ENCODE measurements at places on chromosomes 13 and 19.

- DNase-seq = no peak
Measured at GRCh38 chr19:51431124-51431523, 13.7 kb upstream of the SIGLEC10 start.

DNA sequence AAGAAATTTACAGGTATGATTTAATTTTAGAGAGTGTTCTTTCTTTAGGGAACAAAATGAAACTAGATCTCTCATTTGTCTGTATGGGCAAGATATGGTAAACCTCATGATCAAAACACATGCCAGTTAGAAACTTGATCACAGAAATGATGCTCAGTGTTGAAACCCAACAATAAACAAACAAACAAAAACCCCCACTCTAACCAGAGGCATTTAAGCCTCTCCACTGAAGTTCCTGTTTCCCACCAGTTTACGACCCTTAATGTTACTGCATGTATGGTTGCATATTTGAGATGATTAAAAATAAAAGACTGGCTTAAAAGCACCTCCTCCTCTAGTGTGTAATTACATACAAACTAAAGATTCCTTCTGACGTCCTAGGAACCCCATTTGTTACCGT, 293.3 kb upstream of the MAB21L1 start:
- DNase-seq = no peak

DNA sequence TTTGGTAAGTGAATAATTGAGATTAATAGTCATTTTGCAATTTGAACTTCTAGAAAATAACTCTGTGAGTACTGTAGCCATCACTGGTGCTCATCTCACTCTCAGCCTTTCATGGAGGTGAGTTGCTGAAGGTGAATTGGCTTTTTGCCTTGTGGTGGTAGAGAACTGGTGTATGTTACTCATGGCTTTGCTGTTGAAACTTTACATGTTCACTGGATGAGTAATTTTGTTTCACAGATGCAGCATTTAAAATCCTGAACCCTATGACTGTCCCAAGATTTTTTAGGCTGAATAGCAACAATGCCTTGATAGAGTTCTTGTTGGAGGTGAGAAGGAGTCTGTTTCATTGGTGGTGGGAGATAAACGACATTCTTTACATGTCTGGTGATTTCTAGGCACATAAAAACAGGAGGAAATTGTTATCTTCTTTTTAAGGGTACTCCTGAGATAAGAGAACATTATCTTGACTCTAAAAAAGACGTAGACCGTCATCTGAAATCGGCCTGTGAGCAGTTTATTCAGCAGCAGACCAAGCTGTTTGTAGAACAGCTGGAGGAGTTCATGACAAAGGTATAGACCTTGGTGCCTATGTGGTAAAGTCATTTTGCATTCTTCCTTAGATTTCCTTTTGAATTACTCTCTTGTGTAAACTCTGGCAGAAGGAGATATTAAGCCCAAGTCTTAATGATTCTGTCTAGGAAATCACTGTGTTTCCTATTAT, 53.9 kb downstream of the COG3 start:
- no peak for DNase-seq

DNA sequence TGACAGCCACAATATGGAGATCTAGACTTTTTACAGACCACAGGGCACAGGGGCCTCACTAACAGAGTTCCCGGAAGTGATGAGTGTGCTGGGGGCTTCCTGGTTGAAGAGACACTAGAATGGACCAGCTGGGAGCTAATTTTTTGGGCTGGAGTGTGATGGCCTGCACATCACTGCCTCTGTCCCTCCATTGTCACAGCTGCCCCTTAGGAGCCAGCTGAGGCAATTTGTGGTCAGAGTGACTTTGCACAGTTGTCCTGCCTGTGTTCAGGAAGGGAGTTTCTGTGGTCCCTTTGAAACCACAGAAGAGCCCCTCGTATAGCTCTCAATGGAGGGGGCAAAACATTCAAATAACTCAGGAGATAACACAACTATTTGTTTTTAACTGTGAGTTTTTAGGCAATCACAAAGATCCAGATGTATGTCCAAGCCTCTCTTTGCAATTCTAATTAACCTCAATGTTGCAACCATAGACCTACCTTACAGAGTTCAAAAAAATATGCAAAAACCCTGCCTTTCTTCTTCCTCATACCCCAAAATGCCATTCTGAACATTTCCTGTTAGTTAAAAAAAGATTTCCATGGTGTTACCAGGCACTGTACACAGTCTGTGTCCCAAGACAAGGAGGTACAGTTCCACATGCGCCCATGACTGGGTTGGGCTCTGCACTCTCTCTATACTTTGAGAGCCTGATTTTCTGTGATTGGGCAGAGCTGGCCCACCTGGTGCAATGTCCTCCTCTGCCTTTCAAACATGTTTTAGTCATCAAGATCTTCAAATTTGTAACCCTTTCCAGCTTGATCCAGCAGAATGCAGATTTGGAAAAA, 2.4 kb downstream of the ALOX5AP start:
- no peak for DNase-seq

DNA sequence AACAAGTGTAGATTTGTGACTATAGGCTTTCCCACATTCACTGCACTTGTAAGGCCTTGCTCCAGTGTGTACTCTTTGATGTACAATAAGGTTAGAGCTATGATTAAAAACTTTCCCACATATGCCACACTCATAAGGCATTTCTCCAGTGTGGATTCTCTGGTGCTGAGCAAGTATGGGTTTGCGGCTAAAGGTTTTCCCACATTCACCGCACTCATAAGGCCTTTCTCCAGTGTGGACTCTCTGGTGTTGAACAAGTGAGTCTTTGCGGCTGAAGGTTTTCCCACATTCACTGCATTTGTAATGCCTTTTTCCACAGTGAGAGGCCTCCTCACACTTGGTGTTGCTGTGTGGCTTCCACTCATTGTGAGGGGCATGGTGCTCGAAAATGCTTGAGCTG, 3.7 kb downstream of the ZNF772 start:
- no peak for DNase-seq

DNA sequence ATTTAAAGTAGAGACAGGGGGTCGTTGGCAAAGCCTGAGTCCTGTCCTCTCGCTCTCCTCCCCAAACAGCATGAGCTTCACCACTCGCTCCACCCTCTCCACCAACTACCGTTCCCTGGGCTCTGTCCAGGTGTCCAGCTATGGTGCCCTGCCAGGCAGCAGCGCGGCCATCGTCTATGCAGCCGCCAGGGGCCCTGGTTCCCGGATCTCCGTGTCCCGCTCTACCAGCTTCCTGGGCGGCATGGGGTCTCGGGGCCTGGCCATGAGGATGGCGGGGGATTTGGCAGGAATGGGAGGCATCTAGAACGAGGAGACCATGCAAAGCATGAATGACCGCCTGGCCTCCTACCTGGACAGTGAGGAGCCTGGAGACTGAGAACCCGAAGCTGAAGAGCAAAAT, 1117.2 kb upstream of the MIR17HG start:
- DNase-seq = no peak

DNA sequence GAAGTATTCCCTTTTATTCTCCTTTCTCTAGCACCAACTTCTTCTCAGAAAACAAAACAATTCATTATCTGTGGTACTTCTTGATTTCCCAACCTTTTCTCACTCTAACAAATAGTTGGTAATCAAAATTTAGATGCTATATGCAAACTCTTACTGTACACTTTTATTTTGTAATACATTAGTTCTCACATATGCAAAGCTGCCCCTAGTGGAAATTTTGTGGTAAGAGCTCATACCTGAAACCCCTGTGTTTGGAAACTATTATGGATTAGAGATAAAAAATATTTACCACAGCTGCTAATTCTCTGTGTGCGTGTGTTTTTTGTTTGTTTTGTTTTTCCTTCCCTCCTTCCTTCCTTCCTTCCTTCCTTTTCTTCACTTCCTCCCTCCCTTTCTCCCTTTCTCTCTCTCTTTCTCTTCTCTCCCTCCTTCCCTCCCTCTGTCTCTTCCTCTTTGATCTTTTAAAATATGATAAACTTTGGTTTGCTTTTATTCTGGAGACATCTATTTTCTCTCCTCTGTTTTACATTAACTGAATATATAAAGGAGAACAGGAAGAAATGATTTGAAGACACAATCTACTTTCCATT, 537.4 kb downstream of the SLITRK6 start:
- no peak for DNase-seq

GRCh38 chr13:32881074-32881776, 135.0 kb upstream of the KL start:
- DNase-seq = no peak

GRCh38 chr13:104281910-104282309, 1215.7 kb upstream of the SLC10A2 start:
- DNase-seq = no peak

GRCh38 chr13:73254827-73255226, 196.0 kb downstream of the KLF5 start:
- DNase-seq = no peak

GRCh38 chr19:8252922-8253589, 43.9 kb downstream of the CERS4 start:
- peak; percentile 89 for DNase-seq

DNA sequence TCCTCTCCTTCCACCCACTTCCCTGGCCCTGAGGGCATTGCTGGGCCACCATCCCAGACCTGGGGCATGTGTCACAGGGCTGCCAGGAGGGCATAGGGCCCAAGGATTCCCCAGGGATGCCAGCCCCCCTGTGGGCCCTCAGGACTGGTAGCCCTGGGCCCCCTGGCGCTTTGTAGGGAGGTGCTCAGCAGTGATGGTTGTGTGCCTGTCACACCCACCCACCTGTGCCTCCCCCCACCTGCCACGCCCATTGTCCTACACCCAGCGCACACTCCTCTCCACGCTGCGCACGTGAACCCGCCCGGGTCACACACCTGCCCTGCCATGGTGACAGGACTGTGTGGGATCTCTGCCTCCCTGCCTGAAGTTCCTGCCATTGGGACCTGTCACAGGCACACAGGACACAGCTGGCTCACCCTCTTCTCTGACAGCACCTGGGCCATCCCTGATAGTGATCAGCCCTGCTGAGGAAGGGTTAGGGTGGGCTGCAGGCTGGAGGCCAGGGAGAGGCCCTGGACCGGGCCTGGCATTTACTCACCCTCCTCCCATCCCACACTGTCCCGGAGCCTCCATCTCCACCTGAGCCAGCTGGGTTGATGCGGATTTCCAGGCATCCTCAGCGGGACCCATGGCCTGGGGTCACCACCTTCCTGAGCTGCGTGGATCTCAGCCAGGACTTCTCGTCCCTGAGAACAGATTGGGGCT, 23.9 kb downstream of the WTIP start:
- peak; percentile 17 for DNase-seq

DNA sequence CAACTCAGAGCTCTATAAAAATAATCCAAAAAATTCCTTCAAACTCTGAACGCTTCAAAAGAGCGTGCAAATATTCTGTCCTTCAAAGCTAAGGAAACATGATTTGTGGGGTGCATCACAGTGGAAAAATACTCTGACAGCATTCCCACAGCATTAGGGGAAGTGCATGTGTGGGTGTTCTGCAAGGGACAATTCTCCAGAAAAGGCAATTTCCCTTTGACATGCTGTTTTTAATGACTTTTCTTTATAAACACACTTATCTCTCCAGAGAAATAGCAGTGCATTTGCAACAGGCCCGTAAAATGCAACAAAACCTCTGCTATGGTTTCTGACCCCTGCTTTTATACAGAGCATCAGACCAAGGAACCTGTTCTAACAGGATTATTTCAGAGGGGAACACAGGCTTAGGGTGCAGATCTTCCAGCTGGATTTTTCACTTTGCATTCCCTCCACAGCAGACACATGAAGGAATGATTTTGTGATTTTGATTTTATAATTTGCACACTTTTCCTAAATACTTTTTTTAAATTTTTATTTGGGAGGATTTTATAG, 42.6 kb downstream of the KL start:
- DNase-seq = no peak

DNA sequence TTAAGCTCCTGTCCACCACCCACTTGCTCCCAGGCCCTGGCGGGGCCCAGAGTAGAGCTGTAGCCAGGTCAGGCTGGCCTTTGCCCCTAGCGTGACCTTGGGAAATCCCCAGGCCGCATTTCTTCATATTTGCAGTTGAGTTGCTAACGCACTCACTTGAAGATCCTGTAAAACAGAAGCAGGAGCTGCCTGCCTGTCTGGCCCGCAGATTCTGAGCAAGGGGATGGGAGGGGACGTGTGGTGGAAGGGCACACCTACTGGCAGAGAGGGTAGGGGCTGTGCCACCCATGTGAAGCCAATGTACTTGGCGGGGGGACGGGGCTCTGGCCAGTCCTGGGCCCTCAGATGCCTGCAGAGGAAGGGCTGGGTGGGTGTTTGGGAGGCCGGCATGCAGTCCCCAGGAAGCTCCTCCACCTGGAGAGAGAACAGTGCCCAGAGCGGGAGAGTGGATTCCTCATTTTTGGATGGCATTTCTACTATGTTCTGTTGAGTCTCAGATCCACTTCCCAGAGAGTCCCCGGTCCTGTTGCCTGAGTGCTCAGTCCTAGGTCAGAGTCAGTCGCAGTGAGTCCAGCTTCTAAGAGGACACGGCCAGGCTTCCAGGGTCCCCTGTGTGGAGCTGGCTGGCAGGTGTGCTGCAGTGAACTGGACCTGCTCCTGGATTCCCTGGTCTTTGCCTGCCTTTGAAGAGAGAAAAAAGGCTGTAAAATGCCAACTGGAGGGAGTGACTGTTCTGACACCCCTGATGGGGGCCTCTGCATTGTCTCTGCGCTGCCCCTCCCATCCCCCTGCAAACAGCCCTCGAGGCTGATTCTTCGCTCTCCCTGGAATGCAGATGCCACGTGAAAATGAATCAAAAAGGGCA, 62.9 kb downstream of the GGACT start:
- DNase-seq = no peak

GRCh38 chr13:33262594-33262993, 23.0 kb downstream of the STARD13 start:
- no peak for DNase-seq

DNA sequence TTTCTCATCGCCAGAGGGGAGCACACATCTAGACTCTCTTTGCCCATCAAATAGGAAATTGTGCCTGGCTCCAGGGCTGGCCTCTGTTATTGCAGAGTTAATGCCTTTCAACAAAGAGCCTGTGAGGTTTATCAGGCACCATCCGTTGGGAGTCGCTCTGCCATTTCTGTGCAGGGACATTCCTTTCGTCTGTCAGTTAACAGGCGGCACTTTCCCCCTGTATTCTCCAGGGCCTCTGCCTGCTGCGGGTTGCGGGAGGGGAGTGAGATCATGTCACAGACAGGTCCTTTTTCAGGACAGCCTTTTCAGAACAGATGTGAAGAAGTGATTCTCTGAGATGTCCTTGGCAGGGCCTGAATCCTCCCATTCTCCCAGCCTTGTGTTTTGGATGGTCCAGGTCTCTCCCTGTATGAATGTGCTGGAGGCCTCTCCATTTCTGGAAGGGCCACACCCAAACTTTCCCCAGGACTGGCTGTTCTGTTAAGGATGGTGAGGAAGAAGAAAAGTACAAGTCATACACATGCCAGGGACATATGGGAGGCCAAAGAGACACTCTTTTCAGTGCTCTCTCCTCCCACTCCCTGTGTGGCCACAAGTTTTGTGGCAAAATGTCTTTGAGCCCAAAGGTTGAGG, 14.9 kb downstream of the SERP2 start:
- no peak for DNase-seq

DNA sequence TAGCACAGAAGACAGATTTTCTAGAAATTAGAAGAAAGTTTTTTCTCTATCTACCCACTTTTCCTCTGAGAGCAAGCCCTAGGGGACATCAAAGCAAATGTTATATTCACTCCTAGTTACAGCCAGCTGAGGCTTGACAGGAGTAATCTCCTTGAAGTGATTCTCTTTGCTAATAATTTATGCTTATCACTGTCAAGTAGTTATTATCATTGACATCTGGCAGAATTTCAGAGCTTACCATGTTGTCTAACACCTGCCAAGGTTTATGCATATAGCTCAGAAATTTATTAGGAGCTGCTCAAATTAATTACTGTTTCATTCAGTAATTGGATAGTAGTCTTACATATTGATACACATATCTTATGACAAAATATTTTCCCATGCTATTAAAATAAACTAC, 465.9 kb upstream of the ATXN8OS start:
- peak; percentile 38 for DNase-seq
